ENCODE measurements at places on chromosomes 11 and 22. TPM values are rescaled to one million over a fixed set of nuclear protein-coding genes. Genes with fewer than 3 reads are reported as not detected.

GRCh38 chr11:120909676-120910416 lies 114.1 kb upstream of the TBCEL start:
- no peak for DNase-seq

- DNase-seq = no peak
Measured at GRCh38 chr11:11995601-11996000, 12.8 kb downstream of the DKK3 start.

- DNase-seq = no peak
Measured at GRCh38 chr11:111438846-111439520, 59.9 kb upstream of the POU2AF1 start.

DNA sequence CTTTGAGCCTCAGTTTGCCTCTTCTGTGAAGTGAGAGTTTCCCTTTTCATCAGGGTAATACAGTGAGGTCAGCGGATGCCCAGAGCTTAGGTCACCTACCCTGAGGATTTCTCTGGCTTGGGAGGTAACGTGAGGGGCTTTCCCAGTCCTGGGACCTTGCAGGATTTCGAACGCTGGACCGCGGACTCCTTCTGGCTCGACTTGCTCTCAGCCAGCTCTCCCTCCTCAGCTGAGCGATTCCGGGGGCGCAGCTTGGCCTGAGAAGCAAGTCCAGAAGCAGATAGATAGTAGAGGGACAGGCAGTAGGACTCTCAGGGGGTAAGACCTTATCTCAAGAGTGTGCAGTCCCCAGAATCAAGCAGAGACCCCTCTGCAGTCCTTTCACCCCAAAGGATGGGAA lies 24.0 kb downstream of the TNKS1BP1 start:
- no peak for DNase-seq

DNA sequence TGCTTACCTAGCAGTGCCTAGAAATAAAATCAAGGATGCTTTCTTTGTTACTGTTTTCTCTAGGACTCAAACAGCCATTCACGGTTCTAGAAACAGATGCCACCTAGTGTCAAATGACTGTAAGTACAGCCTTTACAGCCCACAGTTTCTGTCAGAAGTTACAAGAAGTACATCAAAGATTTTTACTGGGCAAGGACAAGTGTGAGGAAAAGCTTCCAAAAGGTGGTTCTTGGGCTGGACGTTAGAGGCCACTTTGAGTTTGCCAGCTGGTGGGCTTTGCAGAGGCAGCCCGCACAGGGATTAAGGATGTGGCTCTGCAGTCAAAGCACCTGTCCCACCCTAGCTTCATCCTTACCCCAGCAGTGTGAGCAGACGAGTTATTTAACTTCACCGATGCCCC lies 6.9 kb downstream of the KMT5B start:
- DNase-seq = peak; percentile 64

DNA sequence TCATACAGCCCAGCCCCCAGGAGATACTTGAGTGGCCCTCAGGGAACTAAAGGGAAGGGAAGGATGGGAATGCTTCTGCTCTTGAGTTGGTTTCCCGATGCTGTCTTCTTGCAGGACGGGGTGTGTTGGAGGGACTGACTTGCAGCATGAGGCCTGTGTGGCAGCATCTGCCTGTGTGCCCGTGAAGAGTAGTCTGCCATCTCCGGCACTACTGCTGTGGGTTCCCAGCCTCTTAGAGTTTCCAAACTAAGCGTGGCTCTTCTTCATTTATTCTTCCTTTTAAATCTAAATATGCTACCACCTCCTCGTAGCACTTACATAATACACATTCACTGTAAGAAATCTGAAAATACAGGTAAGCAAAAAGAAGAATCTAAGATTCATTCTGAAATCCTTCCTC lies 12.8 kb downstream of the EXT2 start:
- DNase-seq = no peak

DNA sequence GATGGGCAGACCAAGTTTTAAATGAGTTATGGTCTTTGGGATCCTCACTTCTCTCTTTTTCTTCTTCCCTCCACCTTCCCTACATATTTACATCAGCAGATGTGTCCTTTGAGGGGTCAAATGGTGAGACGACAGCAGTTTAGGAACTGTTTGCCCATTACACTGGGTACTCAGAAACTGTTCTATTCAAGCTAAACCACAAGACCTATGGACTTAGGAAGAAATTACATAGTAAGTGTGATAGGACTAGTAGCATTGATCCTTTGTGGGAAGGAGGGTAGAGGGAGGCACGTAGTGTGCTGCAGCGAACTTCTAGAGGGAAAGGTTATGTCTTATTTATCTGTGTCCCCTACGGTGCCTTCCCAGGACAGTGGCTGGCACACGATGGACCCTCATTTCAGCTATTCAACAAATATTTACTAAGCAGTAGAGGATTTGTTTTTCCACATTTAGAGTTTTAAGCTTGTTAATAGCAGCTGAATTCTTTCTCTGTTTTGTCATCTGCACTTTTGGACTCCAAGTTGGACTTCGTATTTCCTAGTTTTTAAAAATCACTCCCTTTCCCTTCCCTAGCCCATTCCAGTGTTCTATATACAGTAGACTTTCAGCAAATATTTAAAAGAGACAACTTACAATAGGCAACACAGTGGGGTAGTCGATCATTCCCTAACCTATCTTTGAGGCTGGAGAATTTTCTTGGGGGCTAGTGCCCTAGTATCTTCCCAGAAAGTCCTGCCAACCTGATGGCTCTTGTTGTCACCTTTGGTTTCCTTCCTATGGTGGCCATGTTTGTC lies 13.9 kb downstream of the FZD4 start:
- DNase-seq = no peak

GRCh38 chr11:85236211-85236610 lies 390.9 kb downstream of the DLG2 start:
- no peak for DNase-seq

DNA sequence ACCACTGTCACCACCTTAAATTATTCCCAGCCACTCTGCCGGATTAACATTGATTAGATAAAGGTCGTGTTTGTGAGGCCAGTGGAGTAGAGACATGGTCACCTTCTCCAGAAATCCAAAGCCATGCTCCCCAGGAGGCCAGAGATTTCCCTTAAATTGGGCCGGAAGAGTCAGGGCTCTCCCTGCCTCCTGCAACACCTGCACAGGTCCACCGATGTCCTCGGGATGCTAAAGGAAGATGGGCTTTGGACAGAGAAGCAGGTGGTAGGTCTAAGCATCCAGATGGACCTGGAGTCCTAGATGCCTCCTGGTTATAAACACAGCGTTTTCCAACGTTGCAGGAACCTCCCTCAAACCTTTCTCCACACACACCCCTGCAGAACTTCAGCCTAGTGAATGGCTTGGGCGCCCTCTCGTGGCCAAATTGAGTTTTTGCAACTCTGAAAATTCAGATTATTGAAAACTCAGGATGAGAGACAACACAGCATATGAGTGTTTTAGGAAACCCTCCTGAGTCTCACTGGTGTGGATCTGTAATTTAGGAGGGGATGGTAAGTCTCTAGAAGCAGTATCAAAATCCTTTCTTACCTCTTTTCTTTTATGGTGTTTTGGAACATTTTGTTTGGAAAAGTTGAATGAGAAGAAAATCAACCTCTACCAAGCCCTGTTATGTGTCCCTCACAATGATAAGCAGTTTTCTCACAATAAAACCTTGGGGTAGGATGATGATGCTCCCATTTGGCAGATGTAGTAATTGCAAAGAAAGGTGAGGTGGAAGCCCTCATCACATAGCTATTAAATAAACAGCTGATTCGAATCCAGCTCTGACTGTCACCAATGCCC lies 109.6 kb downstream of the RRAS2 start:
- peak; percentile 61 for DNase-seq

The BATF2 gene
- 3.2 TPM for polyA plus RNA-seq

The OR52N4 gene
- polyA plus RNA-seq = not detected

The F2 gene
- 0.13 TPM for polyA plus RNA-seq

The GAS2 gene
- polyA plus RNA-seq = 10.6 TPM

The CNTN5 gene
- polyA plus RNA-seq = 18.4 TPM
